Kasumi-1 (cell line): ENCODE measurements at places on chromosomes 6 and 20.

DNA sequence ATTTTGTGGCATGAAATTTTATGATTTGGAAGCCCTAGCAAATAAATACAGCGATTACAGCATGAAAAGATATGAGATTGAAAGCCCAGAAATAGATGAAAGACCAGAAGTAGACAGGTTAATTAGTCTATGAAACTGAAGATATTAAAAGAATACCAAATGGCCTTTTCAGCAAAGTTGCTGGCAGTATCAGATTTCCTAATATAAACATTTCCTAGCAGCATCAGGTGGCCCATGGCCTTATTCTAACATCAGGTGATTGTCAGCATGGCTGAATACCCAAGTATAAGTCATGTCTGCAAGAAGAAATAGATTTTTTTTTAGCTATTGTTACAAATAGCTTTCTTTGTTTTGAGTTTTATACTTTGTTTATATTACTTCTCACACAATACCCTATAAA is 93.2 kb downstream of the CLVS2 start:
- DNase-seq, result no peak

DNA sequence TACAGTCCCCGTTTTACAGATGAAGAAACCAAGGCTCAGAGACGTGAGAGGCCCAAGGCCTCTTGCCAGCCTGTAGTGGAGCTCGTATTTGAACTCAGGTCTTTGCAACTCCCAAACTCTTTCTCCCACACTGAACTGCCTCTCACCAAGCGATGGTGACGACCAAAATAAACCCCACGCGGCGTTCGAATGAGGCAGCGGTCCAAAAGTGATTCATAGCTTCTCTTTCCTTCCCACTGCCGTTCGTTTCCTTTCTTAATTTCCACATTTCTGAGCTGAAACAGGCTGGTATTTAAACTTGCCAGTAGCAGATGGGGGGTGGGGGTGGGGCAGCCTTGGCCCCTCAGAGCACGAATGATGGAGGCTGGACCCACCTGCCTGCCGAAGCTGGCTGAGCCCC is 252.9 kb upstream of the KCNG1 start:
- DNase-seq, result no peak

DNA sequence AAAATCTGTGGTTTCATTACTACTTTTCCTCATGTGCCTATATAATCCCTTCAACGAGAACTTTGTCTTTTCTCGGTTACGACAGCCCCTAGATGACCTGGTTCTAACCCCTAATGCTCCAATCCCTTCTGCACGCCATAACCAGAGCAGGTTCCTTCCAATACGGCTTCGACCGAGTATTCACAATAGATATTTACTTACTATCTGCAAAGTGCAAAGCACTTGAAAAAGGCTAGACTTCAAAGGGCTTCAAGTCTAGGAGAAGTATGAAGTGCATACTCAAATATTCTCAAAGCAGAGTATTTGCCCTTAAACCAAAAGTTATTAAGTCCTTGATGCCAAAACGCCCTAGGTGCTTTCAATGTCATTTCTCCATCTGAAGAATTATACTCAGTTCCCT is 63.4 kb upstream of the NHSL1 start:
- no peak for DNase-seq

DNA sequence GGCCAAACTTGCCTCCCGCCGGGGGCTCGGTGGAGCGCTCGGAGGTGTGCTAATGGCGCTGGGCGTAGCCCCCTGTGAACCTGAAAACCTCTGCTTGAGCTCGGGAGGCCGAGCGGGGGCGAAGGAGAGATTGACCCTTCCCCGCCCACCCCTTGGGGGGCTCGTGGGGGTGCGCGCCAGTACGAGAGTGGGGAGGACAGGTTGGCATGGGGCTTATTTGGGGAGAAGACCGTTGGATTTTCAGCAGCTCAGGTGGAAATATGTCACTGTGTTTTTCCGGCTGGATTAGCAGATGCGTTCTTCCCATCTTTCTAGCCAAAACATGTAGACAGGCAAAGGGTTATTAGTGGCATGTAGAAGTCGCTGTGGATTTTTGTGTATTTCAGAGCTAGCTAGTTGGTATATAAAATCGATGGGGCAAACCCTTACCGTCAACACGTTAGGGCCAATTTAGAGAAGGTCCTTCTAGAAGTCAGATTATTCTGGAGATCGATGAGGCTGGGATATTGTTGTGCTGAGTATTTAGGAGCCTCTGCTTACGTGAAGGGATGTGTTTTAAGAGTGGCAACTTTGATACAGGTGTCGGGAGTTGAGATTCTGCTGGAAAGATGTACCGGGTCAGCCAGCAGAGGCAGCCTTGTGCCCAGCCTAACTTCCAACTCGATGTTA is 525 bp downstream of the NCOA7 start:
- DNase-seq, result peak; percentile 90

GRCh38 chr6:125773387-125774341 is 17.1 kb upstream of the NCOA7 start:
- no peak for DNase-seq

DNA sequence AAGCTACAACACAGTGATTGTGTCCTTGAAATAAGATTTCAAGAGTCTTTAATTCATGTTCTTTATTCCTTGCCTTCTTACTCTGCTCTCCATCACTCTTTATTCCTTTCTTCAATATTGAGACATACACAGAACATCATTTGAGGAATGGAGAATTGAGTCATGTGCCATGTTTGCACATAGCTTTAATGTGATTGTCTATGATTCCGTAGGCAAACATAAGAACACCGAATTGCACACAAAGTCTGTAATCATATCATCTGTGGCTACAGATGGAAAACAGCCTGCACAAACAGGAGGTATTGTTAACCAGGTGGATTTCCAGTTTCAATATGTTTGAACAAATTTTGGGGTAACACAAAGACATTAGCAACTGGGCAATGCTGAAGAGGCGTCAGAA is 571.6 kb upstream of the GJE1 start:
- DNase-seq, result no peak

GRCh38 chr6:17635568-17635967 is 35.5 kb downstream of the FAM8A1 start:
- no peak for DNase-seq

DNA sequence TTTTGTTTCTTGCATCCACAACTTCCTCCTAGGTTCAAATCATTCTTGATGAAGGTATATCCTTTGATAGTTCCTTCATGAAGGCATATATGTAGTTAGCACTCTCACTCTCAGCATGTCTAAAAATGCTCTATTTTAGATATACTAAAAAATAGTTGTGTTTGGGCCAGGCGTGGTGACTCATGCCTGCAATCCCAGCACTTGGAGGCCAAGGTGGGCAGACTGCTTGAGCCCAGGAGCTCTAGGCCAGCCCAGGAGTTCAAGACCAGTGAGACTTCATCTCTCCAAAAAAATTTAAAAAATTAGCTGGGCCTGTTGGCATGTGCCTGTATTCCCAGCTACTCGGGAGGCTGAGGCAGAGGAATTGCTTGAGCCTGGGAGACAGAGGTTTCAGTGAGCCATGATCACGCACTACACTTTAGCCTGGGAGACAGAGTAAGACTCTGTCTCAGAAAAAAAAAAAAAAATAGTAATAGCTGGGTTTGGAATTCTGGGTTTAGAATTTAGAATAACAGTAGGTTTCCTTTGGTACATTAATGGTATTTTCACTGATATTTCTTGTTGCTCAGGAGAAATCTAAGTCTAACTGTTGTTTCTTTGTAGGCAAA is 7.0 kb downstream of the SERAC1 start:
- no peak for DNase-seq

DNA sequence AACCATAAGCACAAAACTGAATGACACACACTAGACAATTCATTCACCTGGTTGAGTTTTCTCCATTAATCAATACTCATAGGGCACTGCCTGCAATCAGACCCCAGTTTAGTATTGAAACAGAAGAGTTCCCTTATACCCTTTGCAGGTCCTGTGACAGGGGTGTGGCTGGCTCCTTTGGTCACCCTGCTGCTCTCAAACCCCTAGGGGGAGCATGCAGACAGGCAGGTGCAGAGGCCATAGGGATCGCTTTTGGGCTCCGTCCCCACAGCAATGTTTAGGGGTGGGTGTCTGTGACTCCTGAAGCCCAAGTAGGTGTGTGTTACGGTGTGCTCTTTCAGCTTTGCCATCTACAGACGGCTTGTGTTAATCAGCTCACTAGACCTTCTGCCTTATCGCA is 210.4 kb downstream of the CENPW start:
- DNase-seq, result no peak

- DNase-seq, result peak; percentile 81
Measured at GRCh38 chr6:56370561-56371211, 123.3 kb upstream of the COL21A1 start.

GRCh38 chr6:144095134-144096002 is at the start of gene SF3B5:
SF3B5 (minus strand) TSS chr6:144095573; CDS start chr6:144095497, 76 bp downstream.
- DNase-seq, result peak; percentile 99

- DNase-seq, result no peak
Measured at GRCh38 chr6:134950482-134950881, 581 bp upstream of the ALDH8A1 start.

- DNase-seq, result no peak
Measured at GRCh38 chr6:126539022-126539421, 199.1 kb downstream of the CENPW start.

- no peak for DNase-seq
Measured at GRCh38 chr6:33622456-33623431, 1.6 kb downstream of the ITPR3 start.

DNA sequence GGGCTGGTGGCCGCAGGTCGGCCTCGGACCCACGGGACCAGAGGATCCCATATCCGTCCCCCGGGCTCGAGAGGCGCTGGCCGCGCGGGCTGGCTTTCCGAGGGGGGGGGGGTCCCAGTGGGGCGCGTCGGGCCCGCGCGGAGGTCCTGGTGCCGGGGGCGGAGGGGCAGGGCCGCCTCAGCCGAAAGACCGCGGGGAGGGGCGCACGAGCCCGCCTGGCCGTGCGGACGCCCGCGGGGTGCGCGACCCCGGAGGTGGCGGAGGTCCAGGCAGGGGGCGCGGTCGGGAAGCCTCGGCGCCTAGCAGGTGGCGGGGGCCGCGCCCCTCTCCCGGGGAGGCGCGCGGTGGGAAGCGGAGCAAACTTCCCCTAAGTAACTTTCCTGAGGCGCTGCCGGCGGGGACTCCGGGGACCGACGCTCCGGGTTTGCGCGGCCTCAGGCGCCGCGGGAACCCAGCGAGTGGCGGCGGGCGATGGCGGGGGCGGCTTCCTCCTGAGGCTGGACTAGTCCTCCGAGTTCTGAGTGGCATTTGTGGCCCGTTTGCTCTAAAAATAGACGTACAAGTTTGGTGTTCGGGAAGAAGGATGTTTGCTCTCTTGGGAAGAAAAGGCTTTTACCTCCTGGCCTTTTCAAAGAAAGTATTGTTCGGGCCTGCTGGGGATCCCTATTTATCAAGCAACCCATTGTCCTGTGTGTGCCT is 26.5 kb upstream of the BTBD3 start:
- peak; percentile 41 for DNase-seq

DNA sequence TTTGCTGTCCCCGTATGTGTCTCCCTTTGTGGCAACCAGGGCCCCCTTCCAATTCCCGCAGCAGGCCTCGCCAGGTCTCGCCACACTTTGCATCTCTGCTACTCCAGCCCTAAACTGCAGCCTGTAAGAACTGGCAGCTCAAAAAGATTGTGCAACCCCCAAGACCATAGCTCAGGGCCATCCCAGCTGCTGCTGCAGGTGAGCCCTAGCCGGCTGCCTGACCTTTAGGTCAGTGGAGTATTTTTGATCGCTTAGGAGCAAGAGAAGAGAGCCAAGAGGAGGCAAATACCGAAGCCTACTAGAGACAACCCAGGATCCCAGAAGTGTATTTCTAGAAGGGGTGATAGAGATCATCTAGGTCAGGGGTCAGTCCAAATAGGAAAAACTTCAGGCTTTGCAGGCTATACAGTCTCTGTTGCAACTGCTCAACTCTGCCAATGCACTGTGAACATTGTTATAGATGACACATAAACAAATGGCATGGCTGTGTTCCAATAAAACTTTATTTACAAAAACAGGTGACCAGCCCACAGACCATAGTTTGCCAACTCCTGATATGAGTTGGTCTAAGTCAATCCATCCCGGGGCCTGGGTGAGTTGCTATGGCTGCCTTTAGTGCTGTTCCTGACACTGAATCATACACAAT is 138.4 kb downstream of the EYA2 start:
- no peak for DNase-seq

GRCh38 chr6:71222671-71223070 is 65.9 kb upstream of the OGFRL1 start:
- no peak for DNase-seq

GRCh38 chr6:131683479-131683878 is 17.7 kb downstream of the OR2A4 start:
- no peak for DNase-seq

- DNase-seq, result no peak
Measured at GRCh38 chr6:79377888-79378348, 143.4 kb upstream of the HMGN3 start.

GRCh38 chr20:15603506-15603905 is 969.7 kb downstream of the KIF16B start:
- DNase-seq, result no peak

DNA sequence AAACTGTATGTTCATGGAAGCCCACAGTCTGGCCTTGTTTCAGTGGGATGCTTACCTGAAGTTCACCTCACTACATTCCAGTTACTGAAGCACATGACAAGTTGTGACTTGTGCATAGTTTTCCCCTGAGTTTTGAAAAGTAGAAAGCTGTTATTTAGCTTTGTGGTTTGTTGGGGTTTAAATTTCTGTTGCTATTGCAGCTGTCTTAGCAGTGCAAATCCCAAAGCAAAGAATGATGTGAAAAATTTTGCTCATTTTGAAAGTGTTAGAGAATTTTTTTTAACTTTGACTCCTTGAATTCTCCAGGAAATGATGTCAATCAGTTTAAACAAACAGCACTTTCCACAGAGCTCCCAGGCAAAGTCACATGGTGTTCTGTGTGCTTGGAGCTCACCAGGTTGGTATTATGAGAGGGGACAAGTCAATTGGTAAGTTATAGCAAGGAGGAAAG is 268.4 kb downstream of the ADGRG6 start:
- DNase-seq, result no peak

DNA sequence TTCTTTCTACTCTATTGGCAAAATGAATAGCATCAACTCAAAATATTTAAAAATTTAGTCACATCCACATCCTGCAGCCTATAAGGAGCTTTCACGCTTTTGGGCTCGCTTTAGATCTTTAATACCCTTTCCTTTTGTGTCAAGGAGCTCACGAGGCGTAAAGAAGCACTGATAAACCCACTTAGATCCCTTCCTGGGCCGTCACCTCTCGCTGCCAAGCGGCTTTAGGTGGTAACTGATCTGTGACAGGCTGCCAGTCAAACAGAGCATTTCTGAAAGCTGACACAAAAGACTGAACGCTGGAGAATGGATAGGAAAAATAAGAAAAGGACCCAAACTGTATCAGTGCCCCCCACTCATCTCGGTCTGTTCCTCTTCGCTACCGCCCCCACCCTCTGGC is 385.7 kb upstream of the MMS22L start:
- no peak for DNase-seq

GRCh38 chr6:3912361-3913076 is 63.3 kb downstream of the FAM50B start:
- no peak for DNase-seq

GRCh38 chr6:157023958-157024357 is 246.8 kb downstream of the ARID1B start:
- no peak for DNase-seq

GRCh38 chr20:9402546-9402945 is 111.8 kb upstream of the LAMP5 start:
- no peak for DNase-seq

GRCh38 chr20:63296531-63297299 is 3.7 kb downstream of the COL20A1 start:
- no peak for DNase-seq
